ENCODE measurements at places on chromosomes 1 and 21.
A peak's percentile ranks its signal among the peaks of the same experiment; 100 is the strongest.

- no peak for DNase-seq
Observed at GRCh38 chr1:101308935-101309333, 72.1 kb downstream of the S1PR1 start.

- no peak for DNase-seq
Observed at GRCh38 chr1:11736746-11737639, 1.1 kb downstream of the AGTRAP start.

GRCh38 chr21:34152500-34152899 is 79.1 kb downstream of the MRPS6 start:
- no peak for DNase-seq

- no peak for DNase-seq
Observed at GRCh38 chr1:5939271-5940170, 52.7 kb downstream of the NPHP4 start.

GRCh38 chr1:156641761-156642264 is at the start of gene BCAN:
Gene BCAN, plus strand, starts transcription at chr1:156642117. Its CDS starts 3,938 bp downstream, at chr1:156646055.
- no peak for DNase-seq

DNA sequence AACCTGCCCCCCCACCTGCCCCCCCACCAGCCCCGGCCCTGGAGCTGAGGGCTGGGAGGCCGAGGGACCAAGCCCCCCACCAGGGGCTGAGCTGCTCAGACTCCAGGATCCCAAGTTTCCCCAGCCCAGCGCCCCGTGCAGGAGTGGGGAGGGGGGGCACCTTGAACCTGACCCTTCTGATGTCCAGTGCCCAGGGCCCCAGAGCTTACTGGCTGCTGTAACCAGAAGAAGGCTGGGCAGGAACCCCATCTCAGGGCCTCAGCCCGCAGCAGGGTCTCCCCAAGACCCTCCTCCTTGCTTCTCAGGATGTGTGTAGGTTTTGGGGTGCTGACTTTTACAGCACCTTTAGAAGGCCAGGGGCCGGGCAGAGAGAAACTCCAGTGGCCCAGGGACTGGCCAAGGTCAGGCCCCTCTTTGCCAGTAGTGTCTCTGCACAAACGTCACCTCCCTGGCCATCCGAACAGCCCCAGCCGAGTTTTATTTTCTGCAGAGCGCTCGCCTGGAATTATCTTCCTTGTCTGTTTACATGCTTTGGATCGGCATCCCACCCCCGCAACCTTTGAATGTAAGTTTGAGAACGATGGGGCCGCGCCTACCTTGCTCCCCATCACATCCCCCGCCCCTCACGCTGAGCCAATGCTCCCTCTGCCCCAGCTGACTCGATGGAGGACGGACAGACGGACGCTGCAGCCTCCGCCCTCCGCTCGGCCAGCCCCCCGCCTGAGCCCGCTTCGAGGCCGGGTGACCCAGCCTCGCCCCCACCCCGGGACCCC is 70.1 kb upstream of the CASZ1 start:
- no peak for DNase-seq

- DNase-seq: no peak
Observed at GRCh38 chr1:101000131-101000873, 25.3 kb downstream of the DPH5 start.

GRCh38 chr1:79255421-79255820 is 248.9 kb upstream of the ADGRL4 start:
- DNase-seq: no peak

DNA sequence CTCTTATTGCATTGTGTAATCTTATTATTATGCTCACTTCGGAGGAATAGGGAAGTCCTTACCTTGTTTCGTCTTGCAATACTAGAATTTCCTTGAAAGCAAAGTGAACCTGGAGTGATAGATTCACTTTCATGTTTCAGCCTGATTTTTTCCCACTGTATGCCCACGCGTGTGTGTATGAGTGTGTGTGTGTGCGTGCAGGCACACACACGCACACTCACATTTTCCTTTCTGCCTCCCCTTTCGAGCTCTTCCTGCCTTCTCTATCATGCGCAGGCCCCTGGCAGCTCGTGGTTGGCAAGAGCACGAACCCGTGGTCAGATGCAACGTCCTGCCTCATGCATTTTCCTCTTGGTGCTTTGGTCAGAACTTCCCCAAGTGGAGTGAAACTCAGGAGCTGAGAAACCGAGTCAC is at the start of gene GCSAML:
TSS of gene GCSAML (plus strand) at position 366 of the 414 bp plus-strand sequence. CDS start 58 bp downstream, outside the sequence.
- DNase-seq: no peak

DNA sequence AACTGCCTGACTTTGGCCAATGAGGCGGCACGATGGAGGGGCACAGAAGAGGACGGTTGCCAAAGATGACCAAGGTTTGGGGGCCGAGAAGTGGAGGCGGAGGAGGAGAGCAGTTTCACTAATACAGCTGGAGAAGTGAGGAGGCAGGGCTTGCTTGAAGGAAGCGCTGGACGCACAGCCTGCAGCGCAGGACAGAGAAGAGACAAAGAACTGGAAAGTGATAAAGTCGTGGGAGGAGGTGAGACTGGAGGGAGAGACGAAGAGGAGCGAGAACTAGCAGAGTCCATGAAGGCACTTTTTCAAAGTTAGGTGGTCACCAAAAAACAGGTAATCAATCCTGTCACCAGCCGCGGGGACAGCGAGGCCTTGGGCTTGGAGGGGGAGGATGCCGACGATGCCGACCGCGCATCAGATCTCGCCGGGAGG is 771 bp downstream of the PACC1 start:
- no peak for DNase-seq

GRCh38 chr1:20819818-20820217 is 32.7 kb upstream of the HP1BP3 start:
- no peak for DNase-seq

- peak; percentile 88 for DNase-seq
Observed at GRCh38 chr1:153774780-153775457, at the start of gene SLC27A3. Gene SLC27A3, plus strand, starts transcription at chr1:153775407. Its CDS starts 91 bp downstream, at chr1:153775498.

DNA sequence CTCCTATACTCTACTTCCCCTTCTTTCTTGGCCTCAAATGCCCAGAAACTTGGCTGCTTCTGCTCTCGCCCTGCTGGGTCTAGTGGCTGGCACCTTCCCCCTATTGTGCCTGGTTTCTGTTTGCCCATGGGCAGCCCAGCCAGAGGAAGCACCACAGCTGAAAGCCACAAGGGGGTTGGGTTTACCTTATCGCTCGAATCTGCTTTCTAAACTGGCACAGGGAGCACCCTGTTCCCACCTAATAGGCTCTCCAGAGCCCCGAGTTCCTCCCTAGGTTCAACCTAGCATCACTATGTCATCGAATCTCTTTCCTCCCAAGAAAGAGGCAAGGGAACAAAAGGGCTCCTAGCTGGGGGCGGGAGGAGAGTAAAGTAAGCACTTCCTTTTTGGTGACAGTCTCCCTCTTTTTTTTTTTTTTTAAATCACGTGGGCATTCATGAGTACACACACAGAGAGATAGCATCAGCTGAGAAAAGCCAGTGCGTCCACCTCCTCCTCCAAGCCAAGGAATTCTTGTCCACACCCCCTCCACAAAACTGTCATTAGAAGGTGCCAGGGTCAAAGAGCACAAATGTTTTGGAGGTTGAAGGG is 72.8 kb downstream of the PLEKHA6 start:
- no peak for DNase-seq

Data from NCI-H1694 (cell line).